ENCODE measurements at places on chromosomes 2 and 18.

GRCh38 chr2:239358062-239358754, 42.6 kb downstream of the HDAC4 start:
- DNase-seq, result no peak

DNA sequence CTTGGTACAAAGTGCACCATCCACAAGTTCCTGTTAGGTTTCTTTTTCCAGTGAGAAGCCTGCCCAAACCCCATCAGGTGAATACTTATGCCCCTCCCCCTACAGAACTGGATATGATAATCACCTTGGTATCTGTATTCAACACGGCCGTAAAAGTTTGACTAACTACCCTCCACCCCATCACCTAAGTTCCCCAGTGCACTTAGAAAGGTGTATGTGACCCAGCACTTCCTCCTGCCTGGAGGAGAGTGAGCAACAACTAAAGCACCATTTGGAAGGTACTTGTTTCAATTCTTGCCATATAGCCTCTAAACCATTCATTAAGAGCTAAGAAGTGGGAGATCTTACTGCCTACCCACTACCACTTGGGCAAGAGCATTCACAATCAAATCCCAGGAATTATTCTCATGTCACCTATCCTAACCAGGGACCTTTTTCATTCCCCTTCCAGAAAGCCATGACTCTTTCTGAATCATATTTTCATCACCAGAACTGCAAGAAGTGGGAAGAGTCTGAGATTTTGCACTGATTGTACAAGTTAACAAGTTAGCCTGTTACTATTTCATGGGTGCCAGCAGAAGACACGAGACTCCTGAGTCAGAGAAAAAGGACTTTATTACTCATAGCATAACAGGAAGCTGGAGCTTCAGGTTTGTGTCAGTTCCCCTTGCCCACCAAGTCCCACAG, 53.5 kb upstream of the NDUFV2 start:
- DNase-seq, result no peak

DNA sequence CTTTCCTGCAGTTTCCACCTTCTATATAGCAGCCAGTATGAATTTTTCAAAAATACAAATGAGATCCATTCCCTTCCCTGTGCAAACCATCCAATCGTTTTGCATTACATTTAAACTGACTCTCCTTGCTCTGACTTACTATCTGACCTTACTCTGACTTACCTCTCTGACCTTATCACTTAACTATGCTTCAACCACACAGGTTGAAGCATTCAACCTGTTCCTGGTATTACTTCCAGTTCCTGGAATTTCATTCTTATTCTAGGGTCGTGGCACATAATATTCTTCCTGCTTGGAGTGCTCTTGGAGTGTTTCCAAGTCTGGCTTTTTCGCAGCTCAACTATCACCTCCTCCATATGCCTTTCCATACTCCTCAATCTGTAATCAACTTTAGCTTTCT, 850.6 kb upstream of the CHAC2 start:
- DNase-seq, result no peak

DNA sequence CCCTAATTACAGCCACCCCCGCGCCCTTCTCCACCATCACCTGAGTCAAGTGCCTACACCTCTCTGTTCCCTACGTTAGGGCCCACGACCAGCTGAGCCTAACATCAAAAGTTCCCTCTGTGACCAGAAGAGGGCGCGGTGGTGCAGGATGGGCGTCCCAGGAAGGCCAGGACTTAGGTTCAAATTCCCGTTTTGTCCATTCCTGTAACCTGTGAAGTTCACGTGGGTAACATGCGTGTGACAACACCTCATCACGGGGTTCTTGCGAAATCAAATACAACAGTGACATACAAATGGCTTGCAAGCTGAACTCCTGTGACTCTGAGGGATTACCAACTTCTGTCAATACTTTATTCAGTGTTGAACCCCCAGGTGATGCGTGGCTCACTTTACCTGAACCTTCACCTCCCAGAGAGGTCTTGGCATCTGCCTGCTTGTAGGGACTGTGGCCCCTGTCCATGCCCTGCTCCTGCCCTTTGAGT, 207.9 kb downstream of the ARL4C start:
- DNase-seq, result peak; percentile 82

GRCh38 chr18:13416848-13417247, 198.3 kb downstream of the LDLRAD4 start:
- DNase-seq, result no peak

DNA sequence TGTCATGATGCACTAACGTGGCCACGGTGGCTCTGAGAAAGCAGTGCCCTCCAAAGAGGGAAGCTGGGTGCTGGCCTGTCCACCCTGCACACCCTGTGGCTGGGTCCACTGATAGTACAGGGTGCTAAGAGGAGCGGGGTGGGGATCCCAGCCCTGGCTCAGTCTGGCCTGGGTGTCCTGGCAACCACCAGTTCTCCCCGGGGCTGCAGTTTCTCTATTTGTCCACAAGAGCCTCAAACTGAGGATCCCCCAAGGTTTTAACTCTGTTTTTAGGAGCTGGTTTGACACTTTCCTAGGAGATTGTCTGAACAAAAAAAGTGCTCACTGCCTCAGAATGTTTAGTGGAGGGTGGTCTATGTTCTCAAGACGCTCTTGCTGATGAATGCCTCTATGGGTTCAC, 29.0 kb downstream of the EDAR start:
- no peak for DNase-seq

DNA sequence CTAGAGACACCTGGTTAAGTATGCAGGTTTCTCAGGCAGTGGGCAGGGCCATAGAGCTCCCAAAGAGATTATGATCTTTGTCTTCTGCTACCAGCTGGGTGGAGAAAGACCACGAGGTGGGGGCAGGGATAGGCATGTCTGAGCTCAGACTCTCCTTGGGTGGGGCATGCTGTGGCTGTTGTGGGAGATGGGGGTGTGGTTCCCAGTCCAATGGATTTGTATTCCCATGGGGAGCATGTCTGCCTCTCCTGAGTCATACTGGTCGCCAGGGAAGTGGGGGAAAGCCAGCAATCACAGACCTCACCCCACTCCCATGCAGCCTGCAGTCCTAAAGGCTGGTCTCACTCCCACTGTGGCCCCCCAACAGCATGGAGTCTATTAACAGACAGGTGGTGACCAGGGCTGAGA, 31.4 kb upstream of the RHOB start:
- peak; percentile 32 for DNase-seq

- no peak for DNase-seq
Observed at GRCh38 chr2:38835990-38836389, 39.7 kb downstream of the DHX57 start.

GRCh38 chr18:48142994-48143393, 212.5 kb upstream of the SMAD2 start:
- no peak for DNase-seq

- DNase-seq, result no peak
Observed at GRCh38 chr2:36554531-36554930, 43.4 kb downstream of the FEZ2 start.

DNA sequence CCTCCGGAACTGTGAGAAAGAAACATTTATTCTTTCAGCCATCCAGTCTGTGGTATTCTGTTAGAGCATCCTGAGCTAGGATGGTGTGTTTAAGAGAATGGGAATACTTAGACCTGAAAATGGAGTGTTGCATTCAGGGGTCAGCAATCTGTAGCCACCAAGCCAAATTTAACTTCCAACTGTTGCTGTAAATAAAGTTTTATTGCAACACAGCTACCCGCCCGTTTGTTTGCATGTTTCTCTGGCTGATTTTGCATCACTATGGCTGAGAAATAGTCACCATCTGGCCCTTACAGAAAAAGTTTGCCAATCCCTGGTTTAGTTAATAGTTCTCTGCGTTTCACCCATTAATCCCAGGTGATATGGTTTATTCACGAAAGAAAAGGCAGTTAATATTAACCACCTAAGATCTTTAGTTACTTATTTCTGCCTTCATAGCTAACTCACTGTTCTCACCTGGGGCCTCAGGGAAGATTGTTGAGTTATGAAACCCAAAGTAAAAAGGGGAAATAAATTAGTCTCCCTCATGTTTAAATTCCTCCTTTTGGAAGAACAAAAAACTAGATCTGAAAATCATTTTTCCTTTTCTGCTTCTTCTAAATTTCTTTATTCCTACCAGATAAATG, 9.5 kb upstream of the CYS1 start:
- DNase-seq, result no peak

- no peak for DNase-seq
Observed at GRCh38 chr2:219215871-219216534, 2.8 kb downstream of the ABCB6 start.

GRCh38 chr2:62287899-62288880, 92.3 kb downstream of the B3GNT2 start:
- DNase-seq, result peak; percentile 68

- DNase-seq, result no peak
Observed at GRCh38 chr2:55418072-55418471, 1.6 kb downstream of the CCDC88A start.
